CD4-positive, alpha-beta memory T cell (primary cell): ENCODE measurements at places on chromosomes 12 and 14. TPM values are rescaled to one million over a fixed set of nuclear protein-coding genes. Genes with fewer than 3 reads are reported as not detected.

GRCh38 chr12:24913130-24913529, 35.8 kb downstream of the BCAT1 start:
- no peaks in the 10 kb centered on the region for H3K4me1 ChIP-seq
- H3K27ac ChIP-seq: no peak overlapping the region
- H3K4me3 ChIP-seq: no peak overlapping the region
- no peak for DNase-seq
- no peaks in the 10 kb centered on the region for H3K27me3 ChIP-seq

GRCh38 chr12:122849352-122850047, 14.2 kb downstream of the HIP1R start:
- no peak overlapping the region for H3K4me3 ChIP-seq
- H3K36me3 ChIP-seq: no peaks in the 10 kb centered on the region
- H3K27ac ChIP-seq: no peak overlapping the region
- DNase-seq: no peak
- H3K27me3 ChIP-seq: no peaks in the 10 kb centered on the region

DNA sequence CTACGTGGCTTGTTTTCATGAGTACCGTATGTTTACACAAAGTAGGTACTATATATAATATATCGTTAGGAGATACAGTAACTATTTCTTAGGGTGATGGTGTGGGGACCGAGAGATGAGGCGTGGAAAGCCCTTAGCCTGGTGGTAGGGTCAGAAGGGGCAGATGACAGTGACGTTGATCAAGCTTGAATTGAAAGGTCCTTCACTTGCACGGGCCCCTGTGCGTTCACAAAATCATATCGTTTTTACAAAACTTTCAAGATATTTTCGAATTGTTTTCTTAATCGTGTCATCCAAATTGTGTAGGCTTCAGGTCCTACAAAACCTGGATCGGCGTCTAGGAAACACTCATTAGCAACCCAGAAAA, 881 bp upstream of the SOS2 start:
- H3K27me3 ChIP-seq: no peaks in the 10 kb centered on the region
- H3K27ac ChIP-seq: peak overlapping the region; percentile 81
- H3K36me3 ChIP-seq: no peaks in the 10 kb centered on the region
- H3K4me1 ChIP-seq: peaks cover 43% of the 10 kb centered on the region

Gene GRIN2B
- not detected for total RNA-seq

Gene ADAM21
- total RNA-seq: not detected

Gene CPNE6
- total RNA-seq: not detected
